Dermis blood vessel endothelial cell (primary cell): ENCODE measurements at places on chromosomes 6 and 20. TPM values are rescaled to one million over a fixed set of nuclear protein-coding genes. Genes with fewer than 3 reads are reported as not detected.

MMP24 gene
- total RNA-seq: 0.68 and 0.88 TPM in 2 replicates

DEF6 gene
- 0.88 and 1.0 TPM in 2 replicates for total RNA-seq

CAP2 gene
- total RNA-seq: 2.6 and 3.3 TPM in 2 replicates

TUBE1 gene
- total RNA-seq: 18.4 and 18.9 TPM in 2 replicates

TP53TG5 gene
- not detected in 2 replicates for total RNA-seq

DNAAF9 gene
- 19.2 and 21.9 TPM in 2 replicates for total RNA-seq

BPIFB2 gene
- not detected in 2 replicates for total RNA-seq

WFDC2 gene
- not detected in 2 replicates for total RNA-seq

FGD2 gene
- not detected in 2 replicates for total RNA-seq

FAM184A gene
- 0.17 and 0.33 TPM in 2 replicates for total RNA-seq

DEFB123 gene
- not detected in 2 replicates for total RNA-seq

DLK2 gene
- 0.60 and 0.68 TPM in 2 replicates for total RNA-seq

VSX1 gene
- total RNA-seq: not detected in 2 replicates

LZTS3 gene
- total RNA-seq: 6.1 and 8.2 TPM in 2 replicates

MOG gene
- not detected in 2 replicates for total RNA-seq

METTL24 gene
- total RNA-seq: not detected in 2 replicates

CST7 gene
- total RNA-seq: not detected in 2 replicates

SYTL3 gene
- 0.70 and 0.85 TPM in 2 replicates for total RNA-seq

MYLK2 gene
- total RNA-seq: 8.5 and 8.7 TPM in 2 replicates
